Fibroblast of lung (primary cell): ENCODE measurements at places on chromosomes 1 and 21. TPM values are rescaled to one million over a fixed set of nuclear protein-coding genes. Genes with fewer than 3 reads are reported as not detected.

DNA sequence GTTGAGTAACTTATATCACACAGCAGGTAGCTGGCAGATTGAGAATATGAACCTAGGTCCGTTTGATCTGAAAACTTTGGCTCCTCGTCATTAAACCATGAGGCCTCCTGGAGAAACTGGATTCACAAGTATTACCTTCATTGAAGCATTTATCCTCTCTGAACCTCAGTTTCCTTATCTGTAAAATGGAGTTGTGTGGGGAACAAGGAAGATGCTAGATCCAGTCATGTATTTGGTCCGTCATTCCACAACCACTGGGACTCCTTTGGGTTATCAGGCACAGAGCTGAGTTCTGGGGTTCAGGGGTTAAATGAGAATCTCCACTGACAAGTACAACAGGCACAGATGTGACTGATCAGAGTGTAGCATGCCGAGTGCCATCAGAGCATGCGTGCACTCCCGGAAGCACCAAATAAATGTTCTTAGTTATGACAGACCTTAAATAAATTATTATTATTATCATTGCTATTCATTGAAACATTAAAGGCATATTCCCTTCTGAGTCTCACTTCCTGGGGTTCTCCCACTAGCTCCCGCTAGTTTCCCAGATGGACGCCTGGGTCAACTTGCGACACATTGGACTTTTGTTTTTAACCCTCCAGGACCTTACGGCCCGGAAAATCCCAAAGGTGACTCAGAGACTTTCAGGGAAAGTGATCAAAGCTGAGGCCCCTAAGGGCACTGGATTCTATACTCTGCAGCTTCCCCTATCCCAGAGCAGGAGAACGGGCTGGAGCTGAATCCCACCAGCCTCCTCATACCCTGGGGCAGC lies 130.6 kb downstream of the PLPP3 start:
- H3K4me3 ChIP-seq: no peak overlapping the region
- no peaks in the 10 kb centered on the region for H3K27me3 ChIP-seq
- H3K4me1 ChIP-seq: peaks cover 4% of the 10 kb centered on the region
- no peak for DNase-seq
- no peak overlapping the region for H3K27ac ChIP-seq
- no peaks in the 10 kb centered on the region for H3K36me3 ChIP-seq

DNA sequence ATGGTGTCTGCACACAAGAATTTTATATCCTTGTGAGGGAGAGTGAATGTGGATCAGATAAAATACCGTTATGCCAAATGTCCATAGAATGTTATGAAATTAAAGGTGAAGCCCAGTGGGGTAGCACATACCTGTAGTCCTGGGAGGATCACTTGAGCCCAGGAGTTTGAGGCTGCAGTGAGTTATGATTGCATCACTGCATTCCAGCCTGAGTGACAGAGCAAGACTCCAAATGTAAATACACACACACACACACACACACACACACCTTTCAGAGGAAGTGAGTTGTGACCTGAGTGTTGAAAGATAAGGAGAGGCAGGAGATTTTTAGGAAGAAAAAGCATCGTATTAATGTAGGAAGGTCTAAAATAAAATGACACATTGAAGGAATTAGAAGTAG lies 28.1 kb upstream of the ZYG11A start:
- no peaks in the 10 kb centered on the region for H3K4me1 ChIP-seq
- H3K4me3 ChIP-seq: no peak overlapping the region
- peaks cover 3% of the 10 kb centered on the region for H3K36me3 ChIP-seq
- H3K27ac ChIP-seq: no peak overlapping the region

Gene JAM2
- total RNA-seq: 1.0 and 2.1 TPM in 2 replicates

Gene NBPF15
- total RNA-seq: 36.7 and 51.2 TPM in 2 replicates

GRCh38 chr1:8312235-8313218 lies 5.4 kb upstream of the SLC45A1 start:
- H3K27me3 ChIP-seq: no peaks in the 10 kb centered on the region
- peaks cover under 1% of the 10 kb centered on the region for H3K4me1 ChIP-seq
- H3K36me3 ChIP-seq: no peaks in the 10 kb centered on the region

DNA sequence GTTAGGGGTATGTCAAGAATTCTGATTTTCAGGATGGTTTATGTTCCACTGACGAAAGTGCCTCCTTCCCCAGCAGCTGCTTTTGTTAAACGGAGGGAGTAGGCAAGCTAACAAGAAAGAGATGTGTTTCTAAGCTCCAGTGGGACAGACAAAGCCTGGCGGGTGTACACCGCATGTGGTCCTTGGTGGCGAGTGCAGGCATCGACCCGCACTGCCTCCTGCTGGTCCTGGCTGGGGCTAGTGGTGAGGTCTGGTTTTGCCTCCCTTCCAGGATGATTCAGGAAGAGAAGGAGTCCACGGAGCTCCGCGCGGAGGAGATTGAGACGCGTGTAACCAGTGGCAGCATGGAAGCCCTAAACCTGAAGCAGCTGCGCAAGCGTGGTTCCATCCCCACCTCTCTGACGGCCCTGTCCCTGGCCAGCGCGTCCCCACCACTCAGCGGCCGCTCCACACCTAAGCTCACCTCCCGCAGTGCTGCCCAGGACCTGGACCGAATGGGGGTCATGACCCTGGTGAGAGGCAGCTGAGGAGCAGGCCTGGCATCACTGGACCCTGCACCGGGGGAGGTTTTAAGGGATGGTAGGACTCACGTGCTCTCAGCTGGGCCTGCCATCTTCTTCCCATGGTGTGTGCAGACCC lies 29.0 kb downstream of the PPFIA4 start:
- no peaks in the 10 kb centered on the region for H3K36me3 ChIP-seq
- H3K27me3 ChIP-seq: peaks cover 3% of the 10 kb centered on the region
- H3K4me3 ChIP-seq: no peak overlapping the region
- DNase-seq: no peak
- no peak overlapping the region for H3K27ac ChIP-seq

GRCh38 chr1:61255358-61255703 lies 173.0 kb downstream of the NFIA start:
- DNase-seq: no peak
- no peak overlapping the region for H3K27ac ChIP-seq
- H3K27me3 ChIP-seq: no peaks in the 10 kb centered on the region
- peaks cover 10% of the 10 kb centered on the region for H3K4me1 ChIP-seq
- no peaks in the 10 kb centered on the region for H3K36me3 ChIP-seq

DNA sequence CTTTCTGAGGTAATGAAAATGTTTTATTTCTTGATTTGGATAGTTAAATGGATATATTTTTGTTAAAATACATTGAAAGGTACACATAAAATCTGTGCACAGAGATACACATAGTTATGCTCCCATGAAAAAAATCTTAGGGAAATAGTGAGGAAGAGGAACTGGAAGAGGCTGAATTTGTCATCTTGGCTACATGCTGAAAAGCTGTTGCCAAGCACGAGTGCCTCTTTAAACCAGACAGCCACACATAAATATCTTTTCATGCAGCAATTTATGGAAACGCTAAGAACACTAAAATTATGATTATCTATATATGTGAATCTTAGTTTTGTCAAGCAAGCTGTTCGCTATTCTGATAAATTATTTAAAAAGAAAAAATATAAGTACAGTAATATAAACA lies 12.8 kb upstream of the ADAR start:
- no peaks in the 10 kb centered on the region for H3K4me1 ChIP-seq
- no peak overlapping the region for H3K4me3 ChIP-seq
- H3K36me3 ChIP-seq: no peaks in the 10 kb centered on the region
- no peak for DNase-seq

DNA sequence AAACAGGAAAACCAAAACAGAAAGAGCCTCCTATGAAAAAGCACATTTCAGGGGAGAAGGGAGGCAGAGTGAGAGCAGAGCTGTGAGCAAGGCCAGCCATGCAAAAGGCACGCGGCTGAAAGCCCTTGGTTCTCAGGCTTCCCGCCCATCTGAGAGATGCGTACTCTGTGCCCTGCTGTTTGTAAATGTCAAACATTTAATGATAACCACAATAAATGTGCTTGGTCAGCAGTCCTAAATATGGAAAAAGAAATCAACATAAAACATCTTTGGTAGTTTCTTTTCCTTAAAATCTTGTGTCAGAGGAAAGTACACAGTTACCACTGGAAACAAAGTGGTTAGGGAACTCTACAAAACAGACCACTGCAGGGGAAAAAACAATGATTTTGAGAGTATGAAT lies 283.1 kb downstream of the DSCAM start:
- no peaks in the 10 kb centered on the region for H3K4me1 ChIP-seq
- no peak overlapping the region for H3K4me3 ChIP-seq
- DNase-seq: no peak
- H3K27ac ChIP-seq: no peak overlapping the region
- H3K36me3 ChIP-seq: no peaks in the 10 kb centered on the region

- H3K4me3 ChIP-seq: no peak overlapping the region
- H3K4me1 ChIP-seq: peaks cover 6% of the 10 kb centered on the region
- H3K27me3 ChIP-seq: no peaks in the 10 kb centered on the region
- H3K27ac ChIP-seq: no peak overlapping the region
- no peak for DNase-seq
Observed at GRCh38 chr1:98964198-98964597, 40.5 kb downstream of the PLPPR5 start.

DNA sequence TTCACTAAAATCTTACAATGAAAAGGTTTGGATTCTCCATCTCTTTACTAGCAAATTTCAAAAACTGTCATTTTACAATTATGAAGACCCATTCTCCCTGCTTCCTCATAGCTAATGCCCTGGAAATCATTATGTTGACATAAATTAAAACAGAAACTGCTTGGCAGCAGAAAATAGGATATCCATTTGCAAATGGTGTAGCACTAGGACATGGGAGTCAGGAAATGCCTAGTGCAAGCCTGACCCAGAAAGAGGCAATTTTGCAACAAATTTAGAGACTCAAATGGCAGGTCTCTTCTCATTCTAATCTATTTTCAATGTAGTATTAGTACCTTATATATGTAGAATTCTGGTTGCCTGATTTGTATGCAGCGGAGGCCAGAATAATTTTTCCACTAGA lies 2.2 kb downstream of the GBP5 start:
- no peak overlapping the region for H3K4me3 ChIP-seq
- no peaks in the 10 kb centered on the region for H3K36me3 ChIP-seq
- no peaks in the 10 kb centered on the region for H3K4me1 ChIP-seq
- no peak overlapping the region for H3K27ac ChIP-seq
- H3K27me3 ChIP-seq: no peaks in the 10 kb centered on the region
- no peak for DNase-seq

DNA sequence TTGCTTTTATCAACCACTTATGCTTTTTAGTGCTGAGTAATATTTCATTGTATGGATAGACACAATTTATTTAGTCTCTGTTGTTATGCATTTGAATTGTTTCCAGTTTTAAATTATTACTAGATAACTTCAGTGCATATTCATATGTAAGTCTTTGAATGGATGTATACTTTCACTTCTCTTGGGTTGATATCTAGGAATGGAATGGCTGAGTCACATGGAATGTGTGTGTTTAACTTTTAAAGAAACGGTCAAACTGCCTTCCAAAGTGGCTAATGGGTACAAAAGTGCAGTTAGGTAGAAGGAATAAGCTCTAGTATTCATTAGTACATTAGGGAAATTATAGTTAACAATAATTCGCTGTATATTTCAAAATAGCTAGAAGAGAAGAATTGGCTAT lies 82.4 kb downstream of the NPHS2 start:
- no peaks in the 10 kb centered on the region for H3K27me3 ChIP-seq
- no peak overlapping the region for H3K4me3 ChIP-seq
- H3K36me3 ChIP-seq: no peaks in the 10 kb centered on the region
- H3K27ac ChIP-seq: no peak overlapping the region
- no peaks in the 10 kb centered on the region for H3K4me1 ChIP-seq

- no peak overlapping the region for H3K4me3 ChIP-seq
- peaks cover 7% of the 10 kb centered on the region for H3K27me3 ChIP-seq
- no peaks in the 10 kb centered on the region for H3K36me3 ChIP-seq
- H3K27ac ChIP-seq: no peak overlapping the region
Observed at GRCh38 chr1:205375835-205376545, 19.3 kb upstream of the KLHDC8A start.

- peak; percentile 17 for DNase-seq
- no peaks in the 10 kb centered on the region for H3K36me3 ChIP-seq
- no peak overlapping the region for H3K27ac ChIP-seq
- H3K4me3 ChIP-seq: no peak overlapping the region
- peaks cover 3% of the 10 kb centered on the region for H3K27me3 ChIP-seq
Observed at GRCh38 chr1:244280201-244280600, 171.5 kb downstream of the ADSS2 start.

DNA sequence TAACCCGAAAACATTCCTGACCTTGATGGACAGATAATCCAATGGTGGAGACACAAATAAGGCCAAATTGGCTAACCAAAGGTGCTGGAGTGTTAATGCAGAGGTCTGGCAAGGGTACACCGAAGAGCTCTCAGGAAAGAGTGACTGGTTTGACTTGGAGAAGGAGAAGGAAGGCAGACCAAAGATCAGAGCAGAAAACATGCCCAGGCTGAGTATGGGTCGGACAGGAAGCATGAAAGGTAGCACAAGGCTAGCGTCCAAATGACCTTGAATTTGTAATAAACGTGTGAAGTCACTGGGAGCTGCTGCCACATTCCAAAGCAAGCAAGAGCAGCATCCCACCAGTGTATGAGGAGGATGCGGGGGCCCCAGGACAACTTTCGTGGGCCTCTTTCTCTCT lies 45.7 kb downstream of the APP start:
- no peaks in the 10 kb centered on the region for H3K27me3 ChIP-seq
- no peaks in the 10 kb centered on the region for H3K36me3 ChIP-seq
- no peak overlapping the region for H3K4me3 ChIP-seq

Gene MTARC1
- total RNA-seq: 9.6 and 9.8 TPM in 2 replicates

DNA sequence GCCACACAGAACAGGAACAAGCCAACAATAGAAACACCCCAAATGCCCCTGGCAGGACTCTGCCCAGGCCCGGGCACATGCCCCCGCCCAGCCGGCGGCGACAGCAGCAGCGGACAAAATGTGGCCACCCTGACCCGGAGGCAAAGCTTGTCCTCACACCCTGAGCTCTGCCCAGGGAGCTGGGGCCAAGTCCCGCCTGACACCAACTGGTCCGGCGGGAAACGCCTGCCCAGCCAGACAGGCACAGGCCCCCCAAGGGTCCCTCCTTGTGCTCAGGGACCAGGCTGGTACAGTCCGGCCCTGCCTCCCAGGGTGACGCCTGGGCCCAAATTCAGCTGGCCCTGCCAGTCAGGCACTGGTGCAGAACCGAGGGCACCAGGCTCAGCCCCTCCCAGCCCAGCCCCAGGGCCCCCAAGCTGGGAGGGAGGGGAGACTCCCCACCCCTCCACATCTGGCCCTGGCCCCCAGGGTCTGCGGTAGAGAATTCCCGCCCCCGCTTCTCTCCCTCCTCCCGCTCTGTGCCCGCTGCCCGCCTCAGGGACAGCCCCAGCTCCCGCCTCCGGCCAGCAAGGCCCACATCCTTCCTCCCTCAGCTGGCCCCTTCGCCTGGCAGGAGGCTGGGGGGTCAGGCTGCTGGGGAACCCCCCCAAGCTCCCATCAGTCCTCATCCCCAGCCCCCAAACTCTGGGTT lies 2.0 kb downstream of the AHDC1 start:
- peak; percentile 45 for DNase-seq
- H3K36me3 ChIP-seq: no peaks in the 10 kb centered on the region
- H3K4me1 ChIP-seq: peaks cover 36% of the 10 kb centered on the region
- H3K27me3 ChIP-seq: no peaks in the 10 kb centered on the region
- H3K27ac ChIP-seq: peak overlapping the region; percentile 10

Gene KCNH1
- total RNA-seq: 0.17 and 0.26 TPM in 2 replicates

DNA sequence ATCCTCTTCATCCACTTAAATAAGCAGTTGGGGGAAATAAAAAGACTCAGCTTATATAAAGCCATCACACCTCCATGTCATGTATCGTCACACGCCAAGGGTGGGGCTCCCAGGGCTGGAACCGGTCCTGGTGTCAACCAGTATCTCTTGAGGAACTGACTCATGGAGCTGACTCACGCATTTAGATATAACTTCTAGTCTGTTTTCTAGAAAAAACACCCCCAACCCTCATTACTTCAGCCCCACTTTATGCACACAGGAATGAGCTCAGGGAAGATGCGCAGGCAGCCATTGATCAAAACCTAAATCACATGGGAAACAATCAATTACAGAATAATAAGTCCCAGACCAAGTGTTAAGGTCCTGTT lies 6.9 kb upstream of the IL22RA1 start:
- no peak overlapping the region for H3K27ac ChIP-seq
- no peaks in the 10 kb centered on the region for H3K4me1 ChIP-seq
- no peak overlapping the region for H3K4me3 ChIP-seq
